ENCODE measurements at places on chromosomes 1 and 21.

DNA sequence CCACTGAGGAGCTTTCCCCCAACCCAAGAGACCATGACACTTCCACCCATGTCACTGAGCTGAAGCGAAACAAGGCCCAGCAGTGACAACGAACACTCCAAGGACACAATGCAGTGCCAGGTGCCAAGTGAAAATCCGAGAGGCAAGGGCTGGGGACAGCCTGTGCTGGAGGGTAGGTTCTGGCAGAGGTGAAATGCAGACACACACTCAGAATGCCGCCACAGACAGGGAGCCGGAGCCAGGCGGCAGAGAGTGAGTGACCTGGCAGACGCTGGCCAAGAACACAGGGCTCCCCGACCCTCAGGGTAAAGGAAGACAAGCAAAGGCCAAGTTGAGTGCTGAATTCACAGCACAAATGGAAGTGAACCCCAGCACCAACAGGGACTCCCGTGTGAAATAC is 78.9 kb downstream of the CD46 start:
- DNase-seq: no peak

DNA sequence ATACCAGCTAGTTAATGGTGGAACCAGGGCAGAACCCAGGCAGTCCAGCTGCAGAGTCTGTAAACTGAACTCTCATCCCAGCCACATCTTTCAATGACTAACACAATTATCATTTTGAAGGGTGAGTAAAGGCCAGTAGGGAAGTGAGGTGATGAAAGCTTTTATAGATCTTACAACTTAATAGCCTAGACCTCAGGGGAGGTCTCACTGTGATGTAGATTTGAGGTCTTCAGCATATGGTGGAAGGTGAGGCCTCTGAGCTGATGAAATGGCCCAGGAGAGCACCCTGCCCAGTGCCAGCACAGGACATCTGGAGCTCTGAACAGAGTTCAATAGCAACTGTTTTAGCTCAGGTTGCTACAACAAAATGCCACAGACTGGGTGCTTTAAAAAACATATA is 44.8 kb upstream of the POU2F1 start:
- DNase-seq: no peak

DNA sequence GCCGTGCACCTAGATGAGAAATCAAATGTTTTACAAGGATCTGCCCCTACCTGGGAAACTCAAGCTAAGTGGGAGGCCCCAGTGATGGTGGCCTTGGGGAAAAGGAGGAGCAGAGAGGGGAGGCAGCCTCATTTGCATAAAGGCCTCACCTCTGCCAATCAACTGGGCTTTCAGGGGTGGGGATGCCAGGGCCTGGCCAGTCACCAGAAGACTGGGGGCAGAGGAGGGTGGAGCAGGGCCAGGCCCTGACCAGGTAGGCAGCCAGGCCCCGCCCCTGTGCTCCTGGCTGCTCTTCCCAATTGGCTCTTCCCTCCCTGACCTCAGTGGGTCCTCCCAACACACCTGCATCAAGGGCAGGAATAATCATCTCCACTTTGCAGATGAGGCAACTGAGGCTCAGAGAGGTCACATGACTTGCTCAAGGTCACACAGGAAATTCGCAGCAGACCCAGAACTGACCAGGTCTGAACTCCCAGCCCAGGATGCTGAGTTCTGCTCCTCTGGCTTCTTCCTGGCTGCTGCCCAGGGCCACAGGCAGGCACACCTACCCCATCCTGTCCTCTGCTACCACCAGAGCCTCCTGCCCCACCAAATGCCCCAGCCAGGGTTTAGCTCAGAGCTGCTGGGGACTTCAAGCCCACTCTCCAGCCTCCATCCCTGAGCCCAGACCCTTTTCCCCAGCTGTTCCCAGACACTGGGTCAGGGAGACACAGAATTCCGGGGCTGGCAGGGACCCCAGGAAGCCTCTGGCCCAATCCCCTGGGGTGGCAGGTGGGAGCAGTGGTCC is 677.9 kb downstream of the MATN1 start:
- DNase-seq: no peak

GRCh38 chr1:25481625-25482024 is 50.9 kb downstream of the MACO1 start:
- no peak for DNase-seq

DNA sequence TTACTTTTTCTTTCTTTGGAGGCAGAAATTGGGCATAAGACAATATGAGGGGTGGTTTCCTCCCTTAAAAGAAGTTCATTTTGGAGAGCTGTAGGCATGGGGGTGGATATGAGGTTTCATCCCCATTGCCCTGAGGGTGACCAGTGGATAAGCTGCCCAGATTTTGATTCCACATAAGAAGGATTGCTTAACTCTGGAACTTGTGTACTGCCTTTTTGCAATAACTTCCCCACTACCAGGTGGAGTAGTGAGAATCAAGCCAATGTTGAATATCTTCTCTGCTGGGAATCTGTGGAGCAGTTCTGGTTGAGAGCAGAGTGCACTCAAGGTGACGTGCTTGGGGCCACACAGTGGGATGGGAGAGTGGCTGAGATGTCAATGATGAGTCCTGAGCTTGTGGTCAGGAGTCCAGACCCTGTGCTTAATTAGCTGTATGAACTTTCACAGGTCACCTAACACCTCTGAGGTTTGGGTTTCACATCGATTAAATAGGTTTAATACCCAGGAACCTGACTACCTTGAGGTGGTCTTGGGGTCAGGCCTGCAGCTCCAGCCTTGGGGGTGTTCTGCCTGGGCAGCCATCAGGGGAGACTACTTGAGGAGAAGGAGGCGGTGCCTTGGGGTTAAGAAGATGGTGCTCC is 152.9 kb downstream of the FCRL5 start:
- DNase-seq: no peak

GRCh38 chr21:29130270-29130969 is at the start of gene MAP3K7CL:
TSS of gene MAP3K7CL (plus strand) at chr21:29130644. CDS start at chr21:29133345, 2,701 bp downstream.
- DNase-seq: no peak

DNA sequence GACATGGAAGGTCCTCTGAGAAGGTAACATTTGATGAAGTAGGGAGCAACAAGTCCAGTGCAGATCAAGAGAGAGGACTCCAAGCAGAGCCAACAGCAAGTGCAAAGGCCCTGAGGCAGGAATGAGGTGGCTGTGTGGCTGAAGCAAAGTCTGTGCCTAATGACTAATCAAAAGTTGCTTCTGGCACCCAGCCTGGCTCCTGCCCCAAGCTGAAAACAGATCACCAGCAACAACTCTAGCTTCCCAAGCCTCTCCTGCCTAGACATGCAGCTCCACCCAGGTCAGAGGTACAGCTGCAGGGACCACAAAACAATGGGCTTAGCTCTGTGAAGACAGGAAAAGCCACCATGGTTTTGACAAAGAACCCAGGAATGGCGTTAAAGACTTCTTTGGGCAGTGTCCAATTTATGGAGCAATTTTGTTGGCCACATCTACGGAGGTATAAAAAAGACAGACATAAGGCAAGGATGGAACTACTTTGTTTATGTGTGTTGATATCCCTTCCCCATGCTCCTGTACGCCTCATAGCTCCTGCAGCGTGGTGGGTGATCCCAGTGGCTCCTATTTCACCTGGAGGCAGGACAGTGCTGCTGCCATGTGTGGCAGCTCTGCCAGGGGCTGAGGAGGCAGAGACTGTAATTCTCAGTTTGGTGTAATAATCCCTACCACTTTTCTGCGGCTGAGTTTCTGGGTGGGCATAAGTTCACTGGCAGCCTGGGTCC is 26.4 kb upstream of the IGSF3 start:
- DNase-seq: no peak
